A549 treated with CpdA at 1 μM for 4 hours (cell line): ENCODE measurements at places on chromosomes 4 and X. TPM values are rescaled to one million over a fixed set of nuclear protein-coding genes. Genes with fewer than 3 reads are reported as not detected.

The NFXL1 gene
- 5.9 to 8.1 TPM (median 6.8 TPM) in 5 replicates for total RNA-seq

The GRXCR1 gene
- total RNA-seq = not detected in 5 replicates

The TCEAL6 gene
- not detected in 5 replicates for total RNA-seq

The ITIH6 gene
- total RNA-seq = 0.02 TPM in 1 of 5 replicates, not detected in the others

The TMEM35A gene
- not detected in 5 replicates for total RNA-seq

The DAPP1 gene
- total RNA-seq = not detected in 5 replicates

The SH3RF1 gene
- 9.4 to 14.0 TPM (median 9.8 TPM) in 5 replicates for total RNA-seq

The RIPPLY1 gene
- total RNA-seq = 0.07 to 0.14 TPM in 2 of 5 replicates, not detected in the others

The CFI gene
- total RNA-seq = 0.26 to 0.69 TPM (median 0.42 TPM) in 5 replicates

The CCDC120 gene
- 3.2 to 4.7 TPM (median 3.6 TPM) in 5 replicates for total RNA-seq

The BGN gene
- 0.06 to 0.10 TPM in 2 of 5 replicates, not detected in the others for total RNA-seq

The STAP1 gene
- not detected in 5 replicates for total RNA-seq

The GATA1 gene
- not detected in 5 replicates for total RNA-seq

The NSUN7 gene
- total RNA-seq = 0.14 to 0.53 TPM (median 0.30 TPM) in 5 replicates

The CFAP99 gene
- 0.07 to 0.08 TPM in 2 of 5 replicates, not detected in the others for total RNA-seq

The SULT1E1 gene
- not detected in 5 replicates for total RNA-seq

The AFM gene
- total RNA-seq = not detected in 5 replicates

The CWH43 gene
- not detected in 5 replicates for total RNA-seq

The TREX2 gene
- 0.78 to 2.2 TPM (median 1.6 TPM) in 5 replicates for total RNA-seq

The PTTG2 gene
- not detected in 5 replicates for total RNA-seq

The GC gene
- 0.39 TPM in 1 of 5 replicates, not detected in the others for total RNA-seq
